ENCODE measurements at places on chromosomes 1 and 21.
A peak's percentile ranks its signal among the peaks of the same experiment; 100 is the strongest.

GRCh38 chr1:184504040-184504954, 117.5 kb downstream of the C1orf21 start:
- DNase-seq: no peak

DNA sequence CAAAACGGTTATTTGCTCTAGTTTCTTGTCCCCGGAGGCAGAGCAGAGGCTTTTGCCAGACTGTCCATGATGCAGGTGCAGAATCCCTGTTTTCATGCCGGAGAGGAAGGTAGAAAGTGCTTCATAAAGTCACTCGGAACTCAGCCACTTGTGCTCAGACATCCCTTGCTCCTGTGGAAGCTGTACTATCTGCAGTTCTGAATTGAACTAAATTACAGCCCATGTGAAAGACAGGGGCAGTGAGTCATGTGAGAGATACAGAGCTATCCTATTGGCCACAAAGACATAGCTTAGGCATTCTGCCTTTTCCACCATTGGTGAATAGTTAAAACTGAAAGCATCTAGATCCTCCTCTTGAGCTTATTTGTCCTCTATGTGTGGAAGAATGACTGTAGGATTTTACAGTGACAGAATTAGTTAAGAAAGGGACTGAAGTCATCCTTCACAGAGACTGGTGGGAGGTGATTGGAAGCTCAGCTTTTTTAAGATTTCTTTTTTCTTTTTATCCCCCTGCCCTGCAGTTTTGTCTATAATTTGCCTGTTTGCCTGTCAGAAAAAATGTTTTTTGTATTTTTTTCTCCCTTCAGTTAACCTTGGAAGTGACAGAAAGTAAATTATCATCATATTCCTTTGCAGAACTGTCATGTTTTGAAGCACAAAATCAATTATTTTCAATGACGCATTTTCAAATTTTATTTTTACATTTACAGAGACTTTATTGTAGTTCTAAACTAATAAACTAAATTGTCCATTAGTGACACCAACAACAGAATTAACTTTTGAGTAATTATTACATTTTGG, 298.6 kb downstream of the PTPRC start:
- peak; percentile 91 for DNase-seq

- DNase-seq: no peak
Measured at GRCh38 chr1:205681364-205681763, 1.1 kb upstream of the SLC45A3 start.

GRCh38 chr1:22142315-22143064, 407 bp downstream of the WNT4 start:
- DNase-seq: peak; percentile 18

DNA sequence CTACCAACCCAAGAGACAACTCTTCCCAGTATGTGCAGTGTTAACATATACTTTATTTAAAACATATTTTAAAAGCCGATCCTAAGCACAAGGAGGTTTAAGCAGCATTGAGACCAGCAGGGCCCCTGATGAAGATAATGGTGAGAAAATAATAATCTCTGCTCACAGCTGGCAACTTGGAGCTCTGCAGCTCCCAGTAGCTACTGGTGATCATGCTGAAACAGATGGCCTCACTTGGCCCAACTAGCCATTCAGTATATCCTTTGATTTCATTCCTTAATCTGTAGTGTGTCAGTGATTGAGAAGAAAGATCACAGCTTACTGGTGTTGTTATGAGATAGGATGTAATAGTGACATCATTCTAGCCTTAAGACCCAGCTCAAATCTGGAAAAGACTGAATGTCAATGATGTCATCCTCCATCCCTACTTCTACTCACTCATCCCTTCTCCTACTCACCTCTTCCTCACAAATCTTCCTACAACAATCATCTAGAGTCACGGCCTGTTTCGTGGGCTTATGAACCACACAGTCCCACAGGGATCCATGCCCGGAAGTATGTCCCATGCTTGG, 817.9 kb downstream of the PLA2G4A start:
- DNase-seq: no peak

GRCh38 chr1:30900931-30901560, 7.5 kb downstream of the SDC3 start:
- DNase-seq: no peak

DNA sequence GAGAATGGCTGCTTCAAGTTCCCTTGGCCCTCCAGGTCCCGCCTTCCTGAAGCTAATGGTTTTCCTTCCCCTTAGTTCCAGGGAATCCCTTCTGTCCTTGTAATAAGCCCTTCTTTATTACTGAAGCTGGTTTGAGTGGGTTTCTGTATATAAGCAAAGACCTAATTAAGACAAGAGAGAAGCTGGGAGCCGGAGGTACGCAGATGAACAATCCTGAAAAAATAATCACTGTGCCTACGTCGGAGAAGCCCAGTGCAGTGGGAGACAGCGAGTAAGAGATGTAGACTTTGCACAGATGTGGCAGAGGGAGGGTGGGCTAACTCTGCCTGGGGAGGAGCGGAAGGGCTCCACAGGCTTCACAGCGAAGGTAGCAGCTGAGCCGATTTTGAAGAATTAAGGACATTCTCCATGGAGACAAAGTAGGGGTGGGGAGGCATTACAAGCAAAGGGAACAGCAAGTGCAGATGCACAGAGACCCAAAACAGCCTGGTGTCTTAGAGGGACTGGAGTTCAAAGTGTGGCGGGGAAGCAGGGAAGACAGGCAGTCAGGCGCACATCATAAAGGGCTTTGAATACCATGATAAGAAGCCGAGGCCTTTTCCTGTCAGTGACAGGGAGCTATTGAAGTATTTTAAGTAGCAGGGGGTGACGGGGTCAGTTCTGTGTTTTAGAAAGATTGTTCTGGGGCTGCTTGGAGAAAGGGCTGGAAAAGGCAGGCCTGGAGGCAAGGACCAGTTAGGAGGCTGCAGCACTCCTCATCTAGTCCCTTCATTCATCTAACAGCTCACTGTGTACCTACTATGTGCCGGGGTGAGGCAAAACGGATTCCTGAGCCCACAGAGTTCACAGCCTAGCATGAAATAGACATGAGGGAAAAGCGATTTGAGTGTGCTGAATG, 6.5 kb downstream of the RIMS3 start:
- no peak for DNase-seq

GRCh38 chr1:117612517-117613248, 6.8 kb downstream of the TENT5C start:
- peak; percentile 26 for DNase-seq

- no peak for DNase-seq
Measured at GRCh38 chr1:59833991-59834390, 19.2 kb downstream of the HOOK1 start.

DNA sequence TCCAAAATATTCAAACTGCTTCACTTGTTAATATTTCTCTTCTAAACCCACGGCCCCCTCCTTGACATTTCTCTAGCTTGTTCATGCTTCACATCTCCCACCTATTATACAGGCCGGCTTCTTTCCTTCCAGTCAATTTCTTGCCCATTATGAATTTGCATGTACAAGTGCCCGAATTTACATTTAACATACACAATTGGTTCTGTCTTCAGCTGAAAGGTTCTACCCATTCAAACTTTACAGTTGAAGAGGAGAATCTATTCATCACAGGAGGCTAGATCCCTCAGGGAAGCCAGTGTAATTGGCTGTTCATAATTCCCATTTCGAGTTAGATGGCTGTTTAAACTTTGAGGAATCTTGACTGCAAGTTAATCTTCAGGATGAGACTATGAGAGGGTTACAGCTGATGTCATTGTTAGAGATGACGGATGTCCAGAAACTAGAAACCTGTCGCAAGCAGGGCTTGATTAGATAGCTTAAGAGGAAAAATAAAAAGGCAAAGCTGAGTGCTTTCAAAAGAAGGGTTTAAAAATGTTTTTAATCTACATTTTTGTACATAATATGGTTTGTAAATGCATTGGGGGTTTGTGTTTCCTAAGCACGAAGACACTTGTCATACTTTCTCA, 157.0 kb downstream of the ADSS2 start:
- no peak for DNase-seq

GRCh38 chr1:101407505-101408211, 170.8 kb downstream of the S1PR1 start:
- DNase-seq: no peak

DNA sequence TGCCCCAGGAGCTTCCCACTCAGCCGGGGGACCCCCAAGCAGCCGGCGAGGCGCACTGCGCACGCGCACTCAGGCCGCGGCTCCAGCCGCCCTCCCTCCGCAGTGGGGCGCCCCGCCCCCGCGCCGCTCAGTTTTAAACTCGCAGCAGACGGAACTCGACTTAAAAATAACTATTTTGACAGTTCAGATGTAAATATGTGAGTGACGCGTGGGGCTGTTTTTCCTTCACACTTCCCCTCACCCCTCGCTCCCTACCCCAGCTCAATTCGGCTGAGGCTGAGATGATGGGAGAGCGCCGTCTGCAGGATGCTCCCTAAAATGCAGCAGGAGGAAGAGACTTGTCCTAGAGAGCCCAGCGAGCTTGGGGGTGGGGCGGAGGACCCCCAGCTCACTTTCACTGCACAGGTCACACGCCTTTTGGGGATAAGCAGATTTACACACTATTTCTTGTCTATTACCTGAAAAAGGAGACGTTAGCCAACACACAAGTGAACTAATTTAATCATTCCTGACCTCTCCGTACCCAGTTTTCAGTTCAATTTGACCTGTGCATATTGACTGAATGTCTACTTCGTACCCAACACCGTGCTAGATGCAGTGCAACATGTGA, 8.9 kb upstream of the LEMD1 start:
- peak; percentile 42 for DNase-seq

DNA sequence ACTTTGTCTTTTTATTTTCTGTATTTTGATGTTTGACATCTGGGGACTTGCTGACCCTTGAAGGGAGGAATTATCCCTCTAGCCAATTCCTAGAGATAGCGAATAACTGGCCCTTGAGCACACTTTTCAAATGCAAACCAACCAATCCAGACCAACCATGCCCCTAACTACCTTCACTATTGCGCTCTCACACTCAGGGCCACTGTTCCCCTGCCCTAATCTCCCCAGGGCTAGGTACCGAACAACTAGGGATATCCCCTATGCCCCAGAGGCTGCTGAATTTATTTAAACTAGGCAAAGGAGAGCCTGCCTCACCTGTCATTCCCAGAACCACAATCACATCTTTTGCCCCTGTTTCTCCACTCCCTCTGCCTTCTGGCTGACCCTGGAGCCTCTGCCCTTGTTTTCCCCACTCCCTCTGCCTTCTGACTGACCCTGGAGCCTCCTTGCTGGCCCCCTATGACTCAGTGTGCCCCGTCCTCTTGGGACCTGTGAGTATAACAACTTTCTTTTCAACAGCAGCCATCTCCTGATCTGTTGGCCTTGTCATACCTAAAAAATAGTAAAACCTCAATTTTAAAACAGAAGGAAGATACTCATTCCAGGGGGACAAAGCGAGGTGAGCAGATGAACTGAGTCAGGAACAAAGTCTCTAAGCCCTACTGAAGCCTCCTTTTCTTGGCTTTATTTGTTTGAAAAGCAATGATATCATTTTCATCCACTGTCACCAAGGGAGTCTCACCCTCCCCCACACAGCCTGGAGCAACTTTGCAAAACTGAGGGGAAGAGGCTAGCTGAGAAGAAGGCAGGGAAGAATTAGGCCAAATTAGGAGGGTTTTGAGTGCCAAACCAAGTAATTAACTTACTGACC, 115.5 kb downstream of the NMNAT2 start:
- no peak for DNase-seq

- no peak for DNase-seq
Measured at GRCh38 chr21:29434081-29434480, 135.4 kb downstream of the BACH1 start.

DNA sequence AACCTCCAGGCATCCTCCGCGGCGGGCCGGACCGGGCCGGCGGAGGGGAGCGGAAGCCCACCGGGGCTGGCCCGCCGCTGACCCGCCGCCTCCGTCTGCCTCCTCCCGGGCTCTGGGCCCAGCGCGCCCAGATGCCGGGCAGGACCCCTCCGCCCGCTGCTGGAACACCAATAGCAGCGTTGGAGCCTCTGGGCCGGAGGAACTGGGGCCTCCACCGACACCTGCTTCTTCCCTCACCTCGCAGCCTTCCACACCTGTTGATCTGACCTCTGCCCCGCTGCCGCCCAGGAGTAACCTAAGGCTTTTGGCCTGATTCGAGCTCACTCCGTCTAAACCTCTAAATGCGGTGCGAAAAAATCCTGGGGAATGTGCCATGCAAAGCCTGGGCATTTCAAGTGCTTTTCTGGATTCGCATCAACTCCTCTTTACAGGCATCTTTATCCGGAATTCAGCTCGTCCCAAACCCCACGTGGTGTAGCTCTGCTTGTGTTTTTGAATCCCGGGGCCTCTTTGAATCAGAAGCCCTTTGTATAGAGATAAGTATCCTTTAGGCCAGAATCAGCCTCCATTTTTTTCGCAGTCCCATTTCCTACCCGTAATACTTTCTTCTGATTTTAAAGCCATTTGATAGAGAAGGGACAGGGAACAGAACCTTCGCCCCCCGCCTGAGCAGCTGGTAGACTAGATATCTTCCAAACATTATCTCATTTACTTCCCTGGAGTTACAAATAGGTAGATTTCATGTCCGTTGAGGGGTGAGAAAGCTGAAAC, 680 bp upstream of the CNN3 start:
- no peak for DNase-seq

DNA sequence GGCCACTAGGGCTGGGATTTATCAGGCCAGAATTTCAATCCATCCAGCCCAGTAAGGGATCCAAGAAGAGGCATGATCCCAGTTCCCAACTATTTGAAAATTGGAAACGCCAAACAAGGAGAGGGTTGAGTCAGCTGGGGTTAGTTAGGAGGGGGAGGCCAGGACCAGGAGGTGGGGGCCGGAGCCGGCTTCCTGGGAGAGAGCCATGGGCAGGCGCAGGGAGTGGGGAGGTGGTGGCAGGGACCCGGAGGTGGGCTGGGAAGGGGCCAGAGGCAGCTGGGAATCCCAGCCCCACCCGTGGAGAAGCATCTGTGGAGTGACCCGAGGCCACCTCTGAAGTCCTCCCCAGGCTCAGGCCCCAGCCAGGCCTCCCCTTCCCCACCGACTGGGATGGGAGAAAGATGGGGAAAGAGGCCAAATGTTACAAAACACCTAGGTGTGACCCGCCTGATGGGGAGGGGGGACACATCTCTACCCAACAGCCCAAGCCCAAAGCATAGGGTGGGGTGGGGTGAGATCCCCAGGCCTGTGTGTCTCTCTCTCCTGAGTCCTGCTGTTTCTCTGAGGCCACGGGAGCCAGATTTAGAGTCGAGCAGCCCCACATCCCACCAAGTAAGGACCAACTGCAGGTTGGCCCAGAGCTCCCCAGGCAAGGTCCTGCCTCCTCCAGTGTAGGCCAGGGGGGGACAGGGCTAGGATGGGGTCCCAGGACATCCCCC, 10.1 kb downstream of the HSPG2 start:
- DNase-seq: peak; percentile 14

Measured in kidney capillary endothelial cell (primary cell).